ENCODE measurements at places on chromosomes 1 and 21.

DNA sequence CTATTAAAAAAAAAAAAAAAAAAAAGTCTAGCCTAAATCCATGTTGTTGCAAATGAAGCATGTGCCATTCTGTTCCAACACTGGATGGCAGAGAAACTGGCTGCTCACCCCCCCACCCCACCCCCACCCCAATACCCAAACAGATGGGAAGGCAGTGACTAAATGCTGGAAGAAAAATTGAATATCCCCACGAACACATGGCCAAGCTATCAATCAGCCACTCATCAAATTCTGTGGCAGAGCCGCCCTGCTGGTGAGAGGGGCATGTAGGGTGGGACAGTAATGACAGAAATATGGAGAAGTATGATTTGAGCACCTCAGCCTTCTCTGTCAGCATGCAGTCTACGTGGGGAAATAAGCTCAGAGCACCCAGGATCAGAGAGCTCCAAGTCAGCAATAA is 34.1 kb downstream of the OPTC start:
- no peak for DNase-seq

DNA sequence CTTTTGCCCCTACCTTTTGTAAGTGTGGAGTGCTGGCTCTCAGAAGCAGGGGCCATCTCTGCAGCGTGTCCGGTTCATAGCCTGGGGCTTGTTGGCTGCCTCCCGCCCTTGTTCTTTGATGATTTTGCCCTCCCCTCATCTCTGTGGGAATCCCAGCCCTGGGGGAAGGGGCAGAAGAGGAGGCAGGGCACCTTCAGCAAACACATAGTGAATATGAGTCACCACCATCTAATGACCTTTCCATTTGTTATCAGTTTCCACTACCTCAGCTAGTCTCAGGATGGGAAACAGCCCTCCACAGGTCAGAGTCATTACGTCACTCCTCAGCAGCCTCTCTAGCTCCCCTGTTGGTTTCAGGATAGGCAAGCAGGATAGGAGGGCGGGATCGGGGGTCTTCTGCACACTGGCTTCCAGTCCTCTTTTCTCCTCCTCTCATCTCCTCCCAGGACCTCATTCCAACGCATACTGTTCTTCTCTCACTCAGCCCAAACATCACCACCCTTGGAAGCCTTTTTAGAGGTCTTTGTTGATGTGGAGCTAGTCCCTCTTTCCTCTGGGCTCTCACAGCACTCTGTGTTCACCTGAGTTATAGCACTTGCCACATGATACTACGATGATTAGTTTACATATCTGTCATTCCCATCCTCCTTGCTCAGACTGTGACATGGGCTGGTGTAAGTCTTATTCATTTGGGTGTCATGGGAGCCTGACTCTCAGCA is 15.8 kb downstream of the GADD45A start:
- DNase-seq = peak; percentile 17

DNA sequence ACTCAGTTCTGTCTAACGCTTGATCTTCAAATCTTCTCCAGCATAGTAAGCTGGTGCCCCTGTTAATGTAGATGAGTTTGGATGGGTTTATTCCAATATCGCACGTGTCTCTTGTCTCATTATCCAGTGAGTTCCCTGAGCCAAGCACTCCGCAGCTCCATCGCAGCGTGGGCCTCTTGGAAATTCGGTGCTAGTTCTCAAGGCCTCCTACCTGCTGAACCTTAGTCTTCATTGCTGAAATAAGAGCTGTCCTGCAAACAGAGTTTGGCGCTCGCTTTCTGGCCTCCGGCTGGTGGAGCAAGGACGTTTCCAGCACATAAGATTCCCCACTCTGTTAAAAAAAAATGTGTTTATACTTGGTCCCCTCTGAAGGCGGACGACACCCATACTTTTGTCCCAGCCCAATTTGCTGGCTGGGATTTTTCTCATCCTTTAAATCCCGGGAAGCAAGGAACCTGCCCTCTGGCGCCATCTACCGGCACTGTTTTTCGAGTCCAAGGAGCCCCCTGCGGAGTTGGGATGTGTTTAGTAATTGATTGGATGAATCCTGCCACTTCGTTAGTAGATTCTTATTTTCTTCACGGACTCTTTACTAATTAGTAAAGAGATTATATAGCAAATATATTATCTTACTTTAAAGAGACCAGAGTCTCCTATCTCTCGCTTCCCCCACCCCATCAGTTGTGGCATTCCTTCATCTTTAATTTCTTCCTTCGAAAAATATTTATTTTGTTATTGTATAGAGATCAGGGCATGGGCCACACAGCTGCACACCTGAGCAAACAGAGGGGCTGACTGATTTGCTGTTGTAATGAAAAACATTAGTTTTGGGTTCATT is 14.7 kb downstream of the JUN start:
- DNase-seq = peak; percentile 55

DNA sequence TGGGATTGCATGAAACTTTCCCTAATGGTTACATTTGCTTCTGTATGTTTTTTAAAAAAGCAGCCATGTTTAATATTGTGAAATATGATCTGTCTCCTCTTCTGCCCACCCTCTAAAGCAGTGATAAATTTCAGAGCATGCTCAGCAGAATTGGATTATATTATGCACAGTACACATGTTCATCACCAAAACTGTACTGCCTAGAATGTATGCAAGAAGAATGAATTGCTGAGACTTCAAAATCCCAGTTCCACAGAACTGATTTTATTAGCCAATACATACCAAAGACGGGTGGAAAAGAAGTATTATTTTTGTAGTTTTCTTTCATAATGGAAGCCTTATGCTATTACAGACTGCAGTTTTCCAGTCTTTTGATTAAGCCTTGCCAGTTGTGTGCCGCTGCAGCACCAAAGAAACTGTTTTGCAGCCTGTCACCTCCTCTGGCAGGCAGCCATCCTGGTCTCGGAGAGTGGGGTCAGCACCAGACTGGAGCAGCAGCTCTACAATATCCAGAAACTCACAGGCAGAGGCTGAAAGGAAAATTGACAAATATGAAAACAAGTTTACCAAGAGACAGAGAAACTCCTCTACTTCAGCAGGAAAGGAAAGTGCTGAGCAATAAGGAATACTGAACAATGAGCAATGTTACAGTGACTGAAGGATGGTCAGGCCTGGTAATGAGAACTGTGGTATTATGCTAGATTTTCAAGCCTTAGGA is 58.1 kb downstream of the LHX4 start:
- DNase-seq = no peak

DNA sequence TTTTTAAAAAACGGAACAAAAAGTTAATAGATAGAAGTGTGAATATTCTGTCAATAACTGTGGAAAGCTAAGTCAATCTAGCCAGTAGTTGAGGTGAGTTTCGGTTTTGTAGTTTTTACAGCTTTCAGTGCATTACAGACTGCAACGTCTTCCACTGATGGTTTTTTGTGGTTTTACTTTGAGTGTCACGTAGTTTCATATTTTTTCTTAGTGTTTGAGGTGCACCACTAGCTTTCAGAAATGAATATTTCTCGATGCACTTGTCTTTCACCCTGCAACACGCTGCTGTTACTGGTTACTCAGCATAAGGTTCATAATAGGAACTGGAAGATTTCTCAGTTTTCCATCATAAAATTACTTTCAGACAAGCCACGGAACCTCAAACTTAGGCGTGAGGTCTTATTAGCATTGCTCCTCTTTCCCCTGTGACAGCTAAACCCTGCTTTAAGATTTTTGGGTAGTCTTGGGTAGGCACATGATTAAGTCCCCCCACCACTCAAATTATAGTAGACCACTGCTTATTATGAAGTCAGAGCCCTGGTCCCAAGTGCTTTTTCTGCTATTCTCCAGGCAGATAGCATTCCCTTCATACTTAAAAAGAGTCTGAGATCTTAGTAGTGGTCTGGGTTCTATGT is 1412.7 kb downstream of the KCNT2 start:
- DNase-seq = no peak

GRCh38 chr1:80365359-80366021 is 1359.0 kb upstream of the ADGRL4 start:
- DNase-seq = no peak

DNA sequence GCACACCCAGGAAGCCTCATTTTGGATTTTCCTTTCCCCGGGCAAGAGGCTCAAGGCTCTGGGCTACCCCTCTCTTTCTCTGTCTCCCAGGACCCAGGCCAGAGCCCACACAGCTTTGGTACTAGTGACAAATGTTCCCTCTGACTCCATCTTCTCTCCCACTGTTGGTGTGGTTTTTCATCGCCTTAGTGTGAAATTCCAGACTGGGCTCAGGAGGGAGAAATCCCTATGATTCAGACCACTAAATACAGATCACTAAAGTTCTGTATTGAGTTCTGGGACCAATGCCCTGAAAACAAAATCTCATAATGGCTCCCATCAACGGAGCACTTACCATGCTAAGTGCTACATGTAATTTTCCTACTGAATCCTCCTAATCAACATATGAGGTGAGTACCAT is 26.1 kb downstream of the IQGAP3 start:
- DNase-seq = no peak
